ENCODE measurements at places on chromosomes 12 and 14.

DNA sequence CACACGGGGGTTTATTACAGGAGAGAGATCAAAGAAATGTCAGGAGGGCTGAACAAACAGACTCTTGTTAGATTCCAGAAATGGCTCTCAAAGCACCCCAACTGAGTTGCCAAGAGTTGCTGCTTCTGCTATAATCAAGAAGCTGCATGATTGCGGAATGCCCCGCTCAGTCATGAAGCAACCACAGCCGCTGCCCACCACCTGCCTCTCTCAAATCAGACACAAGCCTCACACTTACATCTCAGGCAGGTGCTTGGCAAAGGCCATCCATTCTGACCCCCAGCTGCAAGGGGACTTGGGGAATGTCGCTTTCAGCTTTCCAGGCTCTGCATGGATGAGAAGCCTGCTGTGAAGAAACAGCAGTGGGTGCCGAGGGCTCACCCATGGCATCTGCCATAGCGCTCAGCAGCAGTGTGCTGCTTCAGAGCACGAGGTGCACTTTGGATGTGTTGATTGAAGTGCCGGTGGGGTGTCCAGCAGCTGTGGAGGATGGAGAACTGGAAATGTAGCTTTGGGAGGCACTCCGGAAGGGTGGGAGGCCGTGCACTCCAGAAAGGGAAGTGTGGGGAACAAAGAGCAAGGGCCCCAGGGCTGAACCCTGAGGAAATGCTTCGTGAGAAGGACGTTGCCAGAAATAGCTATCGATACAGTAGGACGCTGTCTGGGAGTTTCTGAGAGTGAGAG, 37.7 kb downstream of the LRRC74A start:
- DNase-seq, result no peak

DNA sequence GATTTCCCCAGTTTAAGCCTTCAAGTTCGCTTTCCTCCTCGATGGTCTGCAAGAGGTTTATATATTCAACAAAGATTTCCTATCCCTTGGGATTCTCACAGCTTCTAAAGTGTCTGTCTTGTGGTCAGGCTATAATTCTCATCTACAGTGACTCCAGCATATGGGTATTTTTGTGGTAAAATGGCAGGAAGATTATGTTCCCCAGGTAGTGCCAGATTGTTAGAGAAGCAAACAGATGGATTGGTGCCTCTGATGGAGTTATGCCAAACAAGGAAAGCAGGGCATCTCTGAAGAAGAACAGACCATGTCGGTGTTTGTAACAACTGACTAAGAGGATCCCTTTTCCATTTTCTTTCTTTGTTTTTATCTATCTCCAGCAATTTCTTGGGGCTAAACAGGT, 5.5 kb upstream of the CCDC175 start:
- DNase-seq, result no peak

- no peak for DNase-seq
Measured at GRCh38 chr12:13093191-13093847, 10.1 kb downstream of the GSG1 start.

GRCh38 chr14:51674294-51675002, 22.7 kb downstream of the FRMD6 start:
- DNase-seq, result no peak

DNA sequence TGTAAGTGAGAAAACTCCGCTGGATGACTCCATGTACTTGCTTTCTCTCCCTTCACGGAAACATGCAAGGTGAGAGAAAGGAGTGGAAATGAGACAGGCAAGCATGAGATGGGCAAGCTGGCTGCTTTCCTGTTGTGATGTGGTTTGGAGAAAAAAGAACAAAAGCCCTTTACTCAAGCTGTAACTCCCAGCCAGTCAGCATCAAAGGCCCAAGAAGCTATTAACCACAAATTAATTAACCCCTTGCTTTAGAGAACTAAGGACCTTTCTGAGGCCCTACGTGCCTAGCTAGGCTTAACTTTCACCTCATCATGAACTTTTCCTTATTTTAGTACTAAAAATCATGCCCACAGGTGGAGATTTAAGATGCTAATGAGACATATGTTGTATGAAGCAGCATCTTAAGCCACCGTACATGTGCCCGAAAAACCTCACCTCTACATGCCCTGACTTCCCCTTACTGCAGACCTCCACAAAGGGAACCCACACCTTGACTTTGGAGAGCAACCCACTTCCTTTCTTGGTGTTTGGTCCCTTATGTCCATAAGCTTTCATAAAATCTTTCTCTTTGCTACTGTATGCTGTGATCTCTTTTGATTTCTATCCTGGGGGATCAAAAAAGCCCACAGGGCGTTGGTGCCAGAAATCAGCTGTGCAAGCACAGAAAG, 87.0 kb downstream of the GALNT8 start:
- DNase-seq, result no peak

All from stimulated activated CD8-positive, alpha-beta memory T cell treated with anti-CD3 and anti-CD28 coated beads, Interleukin-2, amount 100 ng/mL, for 48 hours (primary cell).